ENCODE measurements at places on chromosomes 4 and X. TPM values are rescaled to one million over a fixed set of nuclear protein-coding genes. Genes with fewer than 3 reads are reported as not detected.

The ANOS1 gene
- total RNA-seq, result 0.06 TPM

The RPS6KA6 gene
- total RNA-seq, result 1.4 TPM

The CNKSR2 gene
- total RNA-seq, result not detected

The GAGE12J gene
- total RNA-seq, result not detected

The NPY1R gene
- not detected for total RNA-seq

The GYPA gene
- total RNA-seq, result not detected

The APBB2 gene
- 29.7 TPM for total RNA-seq

The SMIM43 gene
- total RNA-seq, result not detected

The OTOP1 gene
- total RNA-seq, result not detected

The FHDC1 gene
- 0.06 TPM for total RNA-seq

The TBX22 gene
- not detected for total RNA-seq

GRCh38 chr4:87913896-87914295, 61.6 kb upstream of the SPP1 start:
- no peak for DNase-seq

DNA sequence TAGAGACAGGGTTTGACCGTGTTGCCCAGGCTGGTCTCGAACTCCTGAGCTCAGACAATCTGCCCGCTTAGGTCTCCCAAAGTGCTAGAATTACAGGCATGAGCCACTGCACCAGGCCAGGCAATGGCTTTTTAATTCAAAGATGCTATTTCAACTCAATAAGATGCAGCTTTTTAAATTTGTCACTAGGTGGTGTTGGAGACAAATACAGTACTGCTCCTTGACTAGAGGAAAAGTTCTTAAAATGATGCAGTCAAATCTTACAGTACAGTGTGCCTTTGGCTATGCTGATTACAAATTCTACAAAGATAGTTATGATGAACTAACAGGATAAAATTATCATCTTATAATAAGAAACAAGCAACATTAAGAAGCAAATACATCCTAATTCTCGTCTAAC, 441.1 kb downstream of the KCNIP4 start:
- no peak for DNase-seq

- DNase-seq, result no peak
These were observed 469.0 kb downstream of the IDS start for GRCh38 chrX:149036086-149036485.

- no peak for DNase-seq
These were observed 22.7 kb upstream of the HPGDS start for GRCh38 chr4:94365304-94365703.

DNA sequence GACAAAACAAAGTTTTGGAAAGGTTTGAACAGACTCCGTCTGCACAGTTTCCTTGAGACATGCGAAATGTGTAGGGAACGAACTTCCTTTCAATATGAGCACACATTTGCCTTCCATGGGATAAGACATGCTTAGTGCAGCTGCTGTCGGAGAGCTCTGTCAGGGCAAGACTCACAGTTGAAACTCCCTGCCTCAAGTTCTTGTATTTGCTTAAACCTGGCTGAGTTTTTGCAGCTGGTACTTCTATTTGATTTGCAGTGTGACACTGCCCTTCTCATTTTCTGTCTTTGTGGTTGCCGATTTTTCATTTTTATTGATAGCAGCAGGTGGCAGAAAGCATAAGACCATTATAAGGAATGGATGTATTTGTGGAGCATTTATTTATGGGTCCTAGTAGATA, 18.2 kb upstream of the RHOH start:
- no peak for DNase-seq

DNA sequence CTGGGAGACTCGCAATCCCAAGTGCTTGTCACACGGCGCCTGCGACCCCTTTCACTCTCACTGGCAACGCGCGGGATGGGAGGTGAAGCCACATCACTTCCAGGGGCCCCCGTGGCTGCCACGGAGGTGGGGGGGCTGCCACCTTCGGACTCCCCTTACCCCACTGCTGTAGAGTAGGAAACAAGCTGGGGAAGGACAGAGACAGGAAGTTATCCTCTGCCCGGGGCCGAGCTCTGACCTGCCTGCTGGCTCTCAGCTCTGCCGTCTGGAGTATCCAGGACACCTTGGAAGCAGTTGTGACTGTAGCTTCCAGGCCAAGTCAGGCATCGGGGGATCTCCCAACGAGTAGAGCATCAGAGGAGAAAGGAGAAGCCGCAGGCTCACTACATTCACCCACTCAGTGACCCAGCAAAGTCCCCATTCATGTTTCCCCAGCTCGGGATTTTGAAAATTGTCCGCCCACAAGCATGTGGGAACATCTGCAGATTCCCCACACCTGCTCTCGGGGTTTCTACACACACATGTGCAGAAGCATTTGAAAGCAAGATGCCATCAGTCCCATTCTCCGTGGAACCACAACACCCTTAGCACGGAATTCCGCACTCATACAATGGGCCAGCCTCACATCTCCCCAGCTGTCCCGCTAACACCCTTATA, 10.8 kb downstream of the PDZD4 start:
- peak; percentile 50 for DNase-seq

- no peak for DNase-seq
These were observed 24.6 kb upstream of the TBL1X start for GRCh38 chrX:9440116-9440844.

DNA sequence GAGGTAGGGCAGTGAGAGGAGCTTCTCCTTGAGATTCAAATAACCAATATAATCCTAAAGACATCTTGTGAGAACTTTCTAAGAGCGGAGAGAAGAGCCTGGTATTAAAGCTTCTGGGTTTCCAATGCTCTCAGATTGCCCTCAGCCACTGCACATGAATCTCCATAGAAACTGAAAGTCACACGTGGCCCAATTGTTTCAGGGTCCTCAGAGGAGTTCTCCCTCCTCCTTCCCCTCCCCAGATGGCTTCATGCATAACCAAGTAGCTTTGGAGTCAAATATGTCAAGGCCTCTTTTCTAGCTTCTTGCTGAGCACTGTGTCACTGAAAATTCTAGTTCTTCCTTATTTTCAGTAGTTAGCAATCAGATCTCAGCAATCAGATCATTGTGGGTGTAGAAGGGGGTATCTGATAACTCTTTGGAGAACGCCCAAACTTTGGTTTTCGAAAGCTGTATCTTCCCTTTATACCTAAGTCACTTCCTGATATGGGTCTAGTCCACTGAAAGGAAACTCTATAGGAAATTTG, 2.2 kb downstream of the BTK start:
- no peak for DNase-seq

GRCh38 chr4:56450342-56450741, 14.3 kb downstream of the PAICS start:
- DNase-seq, result no peak

GRCh38 chrX:148771440-148771839, 271.0 kb downstream of the AFF2 start:
- no peak for DNase-seq

- DNase-seq, result no peak
These were observed 25.7 kb downstream of the SGMS2 start for GRCh38 chr4:107850438-107850837.

DNA sequence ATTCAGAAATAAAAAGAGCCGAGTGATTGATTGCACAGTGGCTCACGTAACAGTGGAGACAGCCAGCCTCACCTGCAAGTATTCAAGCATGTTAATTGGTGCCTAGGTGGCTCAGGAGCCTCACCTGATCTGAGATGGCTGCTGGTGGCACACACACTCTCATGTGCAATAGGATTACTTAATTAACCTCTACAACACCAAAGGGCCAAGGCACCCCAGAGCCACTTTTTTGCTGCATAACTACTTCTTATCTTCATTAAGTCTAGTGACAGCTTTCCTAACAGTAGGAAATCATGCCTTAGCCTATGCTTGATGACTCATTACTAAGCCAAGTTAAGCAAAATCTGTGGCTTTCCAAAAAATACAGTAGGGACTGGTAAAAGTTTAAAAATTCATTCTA, 117.3 kb upstream of the NOCT start:
- DNase-seq, result no peak

DNA sequence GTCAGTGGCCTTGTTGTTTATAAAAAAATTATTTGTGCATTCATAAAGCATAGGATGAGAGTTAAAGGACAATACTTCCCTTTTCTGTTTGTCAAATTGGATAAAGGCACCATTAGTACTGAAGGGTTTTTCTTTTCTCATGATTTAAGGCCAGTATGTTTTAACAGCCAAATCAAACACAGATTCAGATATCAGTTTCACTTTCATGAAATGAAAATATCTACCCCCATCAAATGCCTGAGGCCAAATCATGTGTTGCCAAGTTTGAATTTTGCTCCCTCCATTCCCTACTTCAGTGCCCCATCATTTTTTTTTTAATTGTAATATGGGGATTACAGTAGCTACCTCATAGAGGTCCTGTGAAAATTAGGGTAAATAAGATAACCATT, 745.9 kb downstream of the RPA4 start:
- DNase-seq, result no peak

GRCh38 chr4:168710353-168710946, 213.6 kb downstream of the PALLD start:
- DNase-seq, result peak; percentile 46

DNA sequence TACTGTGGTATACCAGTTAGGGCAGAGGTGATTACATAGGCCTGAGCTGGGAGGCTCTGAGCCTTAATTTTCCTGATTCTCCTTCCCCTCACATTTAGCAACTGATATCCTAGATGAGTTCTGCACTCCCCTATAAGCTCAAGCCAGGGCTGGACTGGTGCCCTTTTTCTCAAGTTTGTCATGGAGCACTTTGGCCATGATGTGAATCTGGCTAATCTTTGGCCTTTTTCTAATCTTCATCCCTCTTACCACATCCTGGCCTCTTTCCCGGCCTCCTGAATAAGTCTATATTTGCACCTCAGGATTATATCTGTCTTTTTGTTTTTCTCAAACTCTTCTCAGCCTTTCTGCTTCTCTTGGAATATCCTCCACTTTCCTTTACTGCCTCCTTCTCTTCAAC, 10.9 kb upstream of the LAS1L start:
- no peak for DNase-seq

DNA sequence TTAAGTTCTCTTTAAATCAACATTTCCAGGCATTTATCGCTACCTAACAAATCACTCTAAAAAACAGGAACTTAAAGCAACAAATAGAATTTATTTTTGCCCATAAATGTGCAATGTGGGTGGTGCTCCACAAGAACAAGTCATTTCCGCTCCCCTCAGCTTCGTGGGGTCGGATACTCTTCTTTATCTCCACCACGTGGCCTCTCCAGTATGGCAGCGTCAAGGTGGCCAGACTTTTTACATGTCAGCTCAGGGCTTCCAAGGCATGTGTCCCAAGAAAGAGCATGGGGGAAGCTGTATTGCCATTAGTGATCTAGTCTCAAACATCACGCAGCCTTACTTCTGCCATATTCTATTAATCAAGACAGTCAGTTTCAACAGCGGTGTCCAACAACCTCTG, 249.2 kb upstream of the NOCT start:
- no peak for DNase-seq

DNA sequence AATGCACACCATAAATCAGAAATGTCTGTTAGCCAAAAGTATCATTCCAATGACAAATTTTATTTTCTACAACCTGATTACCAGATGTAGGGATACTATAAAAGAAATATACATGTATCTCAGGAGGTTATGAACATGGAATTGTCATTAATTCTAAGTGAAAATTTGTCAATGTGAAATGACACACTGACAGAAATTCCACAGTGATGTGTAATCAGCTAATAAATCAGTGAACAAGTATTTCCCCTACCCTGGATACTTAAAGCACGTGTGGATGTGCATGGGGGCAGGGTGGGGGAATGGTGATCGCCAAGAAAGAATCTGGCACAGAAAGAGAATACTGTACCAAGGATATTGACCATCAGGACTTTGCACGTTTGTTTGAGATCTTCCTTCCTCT, 123.6 kb downstream of the SH3RF1 start:
- DNase-seq, result no peak

GRCh38 chr4:145154573-145154972, 25.8 kb downstream of the OTUD4 start:
- peak; percentile 46 for DNase-seq

DNA sequence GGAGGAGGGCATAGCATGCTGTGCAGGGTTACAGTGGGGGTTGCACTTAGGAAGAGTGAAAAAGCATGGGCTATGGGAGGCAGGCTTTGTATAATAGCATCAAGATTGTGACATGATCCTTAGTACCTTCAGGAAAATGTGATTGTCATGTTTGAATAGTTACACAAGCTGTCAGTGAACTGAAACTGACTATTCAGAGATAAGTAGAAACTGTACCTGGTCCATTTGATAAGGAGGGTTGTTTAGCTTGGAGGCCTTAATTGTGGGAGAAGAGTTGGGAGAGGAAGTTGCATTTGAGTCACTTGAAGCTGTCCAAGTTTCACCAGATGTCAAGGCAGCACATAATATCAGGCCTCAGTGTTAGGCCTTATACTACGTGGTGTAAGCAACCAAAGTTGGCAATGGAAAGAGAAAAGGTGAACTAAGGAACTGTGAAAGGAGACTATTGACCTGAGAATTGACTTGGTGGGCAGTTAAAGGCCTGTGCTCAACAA, 85.0 kb downstream of the TEX13C start:
- DNase-seq, result no peak

DNA sequence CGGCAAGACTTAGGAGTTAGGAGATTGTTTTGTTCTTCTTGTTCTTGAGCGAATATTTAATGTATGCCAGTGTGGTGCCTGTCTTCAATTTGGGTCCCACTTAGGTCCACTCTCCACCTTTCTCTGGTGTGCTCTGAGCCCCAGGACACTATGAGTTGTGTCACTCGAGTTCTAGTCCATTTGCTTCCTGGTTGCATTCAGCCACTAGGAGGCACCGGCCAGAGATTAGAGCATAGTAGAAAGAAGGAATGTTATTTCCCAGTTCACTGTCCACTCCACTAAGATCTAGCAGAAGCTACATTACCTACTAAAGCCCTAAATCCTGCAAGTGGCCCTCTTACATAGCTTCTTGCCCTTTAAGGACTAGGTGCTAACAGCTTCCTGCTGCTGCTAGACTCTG, 326.9 kb downstream of the NAF1 start:
- no peak for DNase-seq

- DNase-seq, result peak; percentile 54
These were observed 648 bp upstream of the MSMO1 start for GRCh38 chr4:165326831-165327210.

- DNase-seq, result peak; percentile 1
These were observed 232.5 kb upstream of the POF1B start for GRCh38 chrX:85611926-85612325.

GRCh38 chrX:68634649-68635227, 12.7 kb upstream of the STARD8 start:
- no peak for DNase-seq

- DNase-seq, result no peak
These were observed 267.0 kb downstream of the FRMPD4 start for GRCh38 chrX:12405306-12405705.

GRCh38 chr4:48242511-48243195, 27.0 kb downstream of the TEC start:
- no peak for DNase-seq

- no peak for DNase-seq
These were observed 29.0 kb downstream of the SGMS2 start for GRCh38 chr4:107853444-107854355.

All from G401 (cell line).